Activated CD4-positive, alpha-beta memory T cell treated with anti-CD3 and anti-CD28 coated beads, Interleukin-2, amount 10 ng/mL, durations not matched to agents 7 days and 5 days (primary cell): ENCODE measurements at places on chromosomes 4 and X.

- no peak overlapping the region for H3K27ac ChIP-seq
- H3K4me1 ChIP-seq = peaks cover 62% of the 10 kb centered on the region
- H3K36me3 ChIP-seq = peaks cover 44% of the 10 kb centered on the region
- no peak for DNase-seq
- no peak overlapping the region for H3K4me3 ChIP-seq
These were observed 182.1 kb downstream of the SH3KBP1 start for GRCh38 chrX:19705196-19705769.

DNA sequence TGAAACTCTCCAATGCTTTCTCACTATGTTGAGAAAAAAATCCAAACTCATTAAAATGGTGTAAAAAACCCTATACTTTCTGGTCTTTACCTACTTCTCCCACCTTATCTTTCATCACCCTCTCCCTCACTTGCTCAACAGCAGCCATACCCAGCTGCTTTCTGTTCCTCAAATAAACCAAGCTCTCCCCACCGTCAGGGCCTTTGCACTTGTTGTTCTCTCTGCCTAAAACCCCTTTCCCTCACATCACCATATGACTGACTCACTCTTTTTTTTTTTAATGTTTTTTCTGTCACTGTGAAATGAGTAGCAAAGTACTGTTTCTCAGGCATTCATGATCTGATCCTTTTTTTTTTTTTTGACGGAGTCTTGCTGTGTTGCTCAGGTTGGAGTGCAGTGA lies 122.3 kb upstream of the TMEM164 start:
- H3K4me1 ChIP-seq = no peaks in the 10 kb centered on the region
- no peak overlapping the region for H3K4me3 ChIP-seq
- H3K27ac ChIP-seq = no peak overlapping the region
- H3K27me3 ChIP-seq = peaks cover 9% of the 10 kb centered on the region
- no peak for DNase-seq

DNA sequence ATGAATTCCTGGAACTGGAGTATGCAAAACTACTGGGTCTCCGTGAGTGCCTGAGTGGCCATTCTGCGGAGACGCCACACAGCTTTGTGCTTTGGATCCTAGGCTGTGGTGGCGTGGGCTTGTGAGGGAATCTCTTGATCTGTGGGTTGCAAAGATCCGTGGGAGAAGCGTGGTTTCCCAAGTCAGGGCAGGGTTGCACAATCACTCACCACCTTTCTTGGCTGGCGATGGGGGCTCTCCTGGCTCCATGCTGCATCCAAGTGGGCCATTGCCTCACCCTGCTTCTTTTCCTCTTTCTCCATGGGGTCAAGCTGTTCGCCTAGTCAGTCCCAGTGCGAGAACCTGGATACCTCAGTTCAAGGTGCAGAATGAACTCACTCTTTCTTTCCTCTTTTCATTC lies 62.5 kb downstream of the SLAIN2 start:
- no peaks in the 10 kb centered on the region for H3K27me3 ChIP-seq
- peaks cover 30% of the 10 kb centered on the region for H3K36me3 ChIP-seq
- no peak overlapping the region for H3K27ac ChIP-seq
- no peak overlapping the region for H3K4me3 ChIP-seq

DNA sequence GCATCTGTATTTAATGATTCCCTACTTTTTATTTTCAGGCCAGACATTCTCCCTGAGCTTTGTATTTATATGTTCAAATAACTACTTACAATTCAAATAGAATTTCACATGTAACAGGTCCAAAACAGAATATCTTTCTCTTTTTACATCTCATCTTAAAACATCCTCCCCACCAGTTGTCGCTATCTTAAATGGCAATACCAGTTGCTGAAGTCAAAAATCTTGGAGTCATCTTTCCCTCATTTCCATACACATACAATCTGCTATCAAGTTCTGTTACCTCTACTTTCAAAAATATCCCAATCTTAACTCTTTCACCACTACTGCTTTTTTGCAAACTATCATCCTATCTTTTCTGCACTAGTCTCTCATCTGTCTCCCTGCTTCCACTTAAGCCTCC lies 330.5 kb downstream of the STPG2 start:
- no peaks in the 10 kb centered on the region for H3K27me3 ChIP-seq
- no peak for DNase-seq
- H3K4me3 ChIP-seq = no peak overlapping the region
- no peaks in the 10 kb centered on the region for H3K4me1 ChIP-seq
- no peaks in the 10 kb centered on the region for H3K36me3 ChIP-seq

DNA sequence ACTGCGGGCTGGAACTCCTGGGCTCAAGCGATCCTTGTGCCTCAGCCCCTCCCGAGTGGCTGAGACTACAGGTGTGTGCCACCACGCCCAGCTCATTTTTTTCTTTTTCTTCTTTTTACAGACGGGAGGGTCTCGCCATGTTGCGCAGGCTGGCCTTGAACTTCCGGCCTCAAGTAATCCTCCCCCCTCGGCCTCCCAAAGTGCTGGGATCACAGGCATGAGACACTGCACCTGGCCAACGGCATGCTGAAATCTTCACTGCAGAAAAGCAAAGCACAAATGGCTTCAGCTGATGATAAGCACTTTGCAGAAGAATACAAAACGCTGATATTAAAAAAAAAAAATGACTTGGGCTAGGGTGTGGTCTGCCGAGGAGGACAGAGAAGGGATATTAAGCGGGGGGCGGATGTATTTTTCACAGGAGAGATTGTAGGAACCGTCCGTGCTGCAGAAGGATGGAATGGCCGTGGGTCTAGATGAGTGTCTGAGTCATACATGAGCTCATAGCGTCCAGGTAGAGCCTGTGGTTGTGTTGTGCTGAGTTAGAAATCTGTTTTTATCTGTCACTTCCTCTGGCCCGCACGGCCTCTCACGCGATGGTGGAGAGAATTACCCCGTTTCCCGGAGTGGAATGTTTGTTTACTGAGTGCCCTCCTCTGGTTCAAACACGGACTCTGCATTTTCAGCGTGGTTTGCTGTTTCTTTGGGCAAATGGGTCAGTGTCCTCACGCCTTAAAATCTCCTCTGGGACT lies 8.5 kb upstream of the AKAP17A start:
- H3K27me3 ChIP-seq = no peaks in the 10 kb centered on the region
- no peaks in the 10 kb centered on the region for H3K36me3 ChIP-seq
- H3K4me1 ChIP-seq = peaks cover 48% of the 10 kb centered on the region
- peak overlapping the region; percentile 58 for H3K4me3 ChIP-seq

DNA sequence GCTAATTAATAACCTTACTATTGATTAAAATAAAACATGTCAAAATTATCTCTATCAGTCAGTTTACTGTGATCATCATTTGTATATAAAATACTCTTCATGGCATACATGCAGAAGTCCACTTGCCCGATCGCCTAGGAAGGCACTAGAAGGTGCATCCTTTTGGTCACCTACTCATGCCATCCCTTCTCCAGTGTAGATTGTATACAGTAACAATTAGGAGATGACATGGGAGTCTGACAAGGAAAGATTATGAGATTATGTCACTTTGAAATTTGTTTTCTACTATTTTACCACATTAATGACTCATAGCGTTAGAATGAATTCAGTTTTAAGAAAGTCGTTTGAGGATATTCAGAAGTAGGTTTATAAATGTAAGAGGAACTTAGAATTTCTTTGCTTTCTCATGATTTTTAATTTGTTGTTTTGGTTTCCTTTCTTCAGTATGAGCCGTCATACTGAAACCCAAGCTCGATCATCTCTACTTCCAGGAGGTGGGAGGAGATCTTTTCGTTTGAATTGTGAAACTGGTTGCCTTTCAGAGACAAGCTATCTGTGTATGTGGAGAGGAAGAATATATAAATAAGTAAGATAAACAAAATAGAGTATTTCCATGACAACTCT lies 51.1 kb upstream of the UNC5C start:
- H3K4me1 ChIP-seq = peaks cover 4% of the 10 kb centered on the region
- no peak overlapping the region for H3K4me3 ChIP-seq
- H3K36me3 ChIP-seq = no peaks in the 10 kb centered on the region
- H3K27me3 ChIP-seq = peaks cover 5% of the 10 kb centered on the region

GRCh38 chr4:24988776-24989175 lies 42.0 kb downstream of the LGI2 start:
- H3K27me3 ChIP-seq = peaks cover 2% of the 10 kb centered on the region
- H3K27ac ChIP-seq = no peak overlapping the region
- H3K36me3 ChIP-seq = no peaks in the 10 kb centered on the region
- H3K4me3 ChIP-seq = no peak overlapping the region
- no peaks in the 10 kb centered on the region for H3K4me1 ChIP-seq

GRCh38 chr4:123649645-123650391 lies 253.2 kb downstream of the SPRY1 start:
- no peak for DNase-seq
- H3K27me3 ChIP-seq = no peaks in the 10 kb centered on the region
- H3K36me3 ChIP-seq = no peaks in the 10 kb centered on the region
- no peaks in the 10 kb centered on the region for H3K4me1 ChIP-seq
- H3K27ac ChIP-seq = no peak overlapping the region

DNA sequence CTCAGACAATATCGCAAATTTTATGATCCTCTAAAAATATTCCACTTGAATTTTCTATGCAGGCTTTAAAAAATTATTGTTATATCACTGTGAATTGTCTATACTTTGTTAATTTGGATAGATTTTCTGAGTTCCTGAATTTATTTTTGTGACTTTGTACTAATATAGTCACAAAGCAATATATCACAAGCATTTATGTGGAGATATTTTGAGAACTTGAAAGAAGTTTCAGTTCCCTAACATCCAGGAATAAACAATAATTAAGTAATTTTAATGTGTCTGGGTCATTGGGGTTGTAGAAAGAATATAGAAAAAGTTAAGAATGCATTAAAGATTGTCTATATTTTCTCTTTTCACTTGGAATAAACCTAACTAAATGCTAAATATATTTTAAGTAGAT lies 32.0 kb downstream of the CXCL8 start:
- no peaks in the 10 kb centered on the region for H3K4me1 ChIP-seq
- H3K36me3 ChIP-seq = no peaks in the 10 kb centered on the region
- no peak overlapping the region for H3K4me3 ChIP-seq
- no peak for DNase-seq

DNA sequence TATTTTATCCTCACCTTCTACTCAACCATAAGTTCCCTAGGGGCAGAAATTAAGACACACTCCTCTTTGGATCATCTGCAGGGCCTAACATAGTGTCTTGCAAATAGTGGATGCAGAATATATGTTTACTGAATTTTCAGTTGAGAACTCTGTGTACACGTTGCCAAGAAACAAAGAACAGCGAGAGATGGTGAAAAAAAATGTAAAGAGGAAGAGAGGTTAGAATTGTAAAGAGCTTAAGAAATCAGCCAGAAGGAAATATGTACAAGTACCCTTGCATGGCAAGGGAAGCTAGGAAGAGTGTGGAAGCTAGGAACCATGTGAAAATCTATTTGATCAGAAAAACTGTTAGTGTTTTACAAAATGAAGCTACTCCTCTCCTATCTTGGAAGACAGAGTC lies 431.0 kb downstream of the SMARCA1 start:
- no peaks in the 10 kb centered on the region for H3K27me3 ChIP-seq
- H3K36me3 ChIP-seq = no peaks in the 10 kb centered on the region
